ENCODE measurements at places on chromosomes 2 and 18.
A peak's percentile ranks its signal among the peaks of the same experiment; 100 is the strongest.

GRCh38 chr2:38560092-38560491, 42.6 kb downstream of the HNRNPLL start:
- DNase-seq: no peak

- no peak for DNase-seq
Measured at GRCh38 chr2:73386342-73386868, 769 bp downstream of the ALMS1 start.

- peak; percentile 81 for DNase-seq
Measured at GRCh38 chr18:63098018-63098981, 221.3 kb downstream of the BCL2 start.

- DNase-seq: no peak
Measured at GRCh38 chr18:25669741-25670140, 317.8 kb upstream of the ZNF521 start.

- no peak for DNase-seq
Measured at GRCh38 chr18:57603871-57604270, 17.4 kb upstream of the FECH start.

- DNase-seq: no peak
Measured at GRCh38 chr18:61690418-61691138, 202.2 kb downstream of the RNF152 start.
